ENCODE measurements at places on chromosomes 6 and 20.

DNA sequence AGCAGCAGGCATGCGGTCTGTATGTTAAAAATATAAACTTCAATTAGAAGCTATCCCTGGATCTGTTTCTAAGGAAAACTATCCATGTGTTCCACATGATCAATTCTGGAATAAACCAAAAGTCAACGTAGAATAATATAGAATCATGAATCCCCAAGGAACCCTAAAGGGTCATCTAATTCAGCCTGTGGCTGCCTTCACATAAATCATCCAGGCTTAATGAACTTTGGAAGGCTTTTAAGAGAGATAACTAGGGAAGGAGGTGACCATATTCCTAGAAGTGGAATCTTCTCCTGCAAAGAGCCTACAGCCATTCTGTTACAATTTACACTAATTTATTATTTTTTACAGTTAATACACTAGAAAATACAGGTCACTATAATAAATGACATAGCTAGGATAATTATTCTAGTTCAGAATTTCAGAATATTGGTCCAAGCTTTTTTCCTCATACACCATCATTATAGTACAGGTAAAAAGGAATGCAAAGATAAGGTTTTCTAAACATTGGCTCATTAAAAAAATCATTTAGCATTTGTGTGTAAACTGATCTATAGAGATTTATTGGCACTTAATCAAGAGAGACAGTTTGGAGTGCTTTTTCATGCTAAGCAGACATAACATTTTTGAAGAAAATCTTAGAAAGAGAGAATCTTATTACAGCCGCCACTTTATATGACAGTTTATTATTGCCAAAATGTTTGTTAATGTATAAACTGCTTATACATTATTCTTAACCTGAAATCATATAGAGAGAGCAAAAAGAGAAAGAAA lies 851.2 kb downstream of the PHF3 start:
- no peak for DNase-seq

GRCh38 chr6:150514806-150515380 lies 84.8 kb upstream of the PLEKHG1 start:
- DNase-seq = no peak

- DNase-seq = no peak
Observed at GRCh38 chr20:12289465-12289864, 371.8 kb downstream of the BTBD3 start.

DNA sequence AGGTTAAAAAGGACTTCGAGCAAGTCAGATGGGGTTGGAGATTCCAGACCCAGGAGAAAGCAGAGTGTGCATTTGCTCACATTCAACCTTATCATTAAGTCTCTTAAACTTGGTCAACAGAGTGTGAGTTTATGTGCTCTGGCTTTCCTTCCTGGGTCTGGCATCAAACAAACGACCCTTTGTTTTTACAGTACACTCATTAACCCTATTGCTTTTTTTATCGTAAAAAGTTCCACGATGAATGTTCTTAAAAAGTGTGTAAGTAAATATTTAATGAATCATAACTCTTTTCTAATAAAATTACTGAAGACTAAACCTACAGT lies 2.5 kb downstream of the FYN start:
- DNase-seq = no peak

DNA sequence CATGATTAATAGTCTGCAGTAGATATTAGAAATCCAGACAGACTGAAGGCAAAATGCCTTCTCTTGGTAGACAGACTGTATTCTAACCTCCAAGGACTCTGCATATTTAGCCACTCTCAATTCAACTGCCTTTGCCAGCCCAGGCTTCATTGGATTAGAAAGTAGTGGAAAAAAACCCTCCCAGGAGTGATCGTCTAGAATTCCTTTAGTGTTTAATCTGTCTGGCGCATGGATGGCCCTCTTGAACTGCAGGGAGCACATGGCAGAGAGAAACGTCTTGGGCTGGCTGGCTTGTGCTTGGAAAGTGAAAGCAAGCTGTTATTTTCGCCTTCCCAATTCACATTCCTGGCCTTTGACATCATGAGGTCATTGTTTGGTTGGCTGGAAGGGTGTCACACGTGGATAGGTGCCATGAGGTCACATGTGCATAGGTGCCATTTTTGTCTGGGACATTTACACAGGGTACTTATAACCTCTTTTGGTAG lies 30.9 kb upstream of the NEDD9 start:
- peak; percentile 77 for DNase-seq

GRCh38 chr6:131730264-131730663 lies 19.4 kb upstream of the CTAGE9 start:
- DNase-seq = no peak

- DNase-seq = no peak
Observed at GRCh38 chr6:168252267-168252666, 67.3 kb downstream of the DACT2 start.

GRCh38 chr20:40769677-40770285 lies 80.7 kb upstream of the MAFB start:
- DNase-seq = no peak

GRCh38 chr6:56709650-56710049 lies 67.0 kb upstream of the DST start:
- no peak for DNase-seq

DNA sequence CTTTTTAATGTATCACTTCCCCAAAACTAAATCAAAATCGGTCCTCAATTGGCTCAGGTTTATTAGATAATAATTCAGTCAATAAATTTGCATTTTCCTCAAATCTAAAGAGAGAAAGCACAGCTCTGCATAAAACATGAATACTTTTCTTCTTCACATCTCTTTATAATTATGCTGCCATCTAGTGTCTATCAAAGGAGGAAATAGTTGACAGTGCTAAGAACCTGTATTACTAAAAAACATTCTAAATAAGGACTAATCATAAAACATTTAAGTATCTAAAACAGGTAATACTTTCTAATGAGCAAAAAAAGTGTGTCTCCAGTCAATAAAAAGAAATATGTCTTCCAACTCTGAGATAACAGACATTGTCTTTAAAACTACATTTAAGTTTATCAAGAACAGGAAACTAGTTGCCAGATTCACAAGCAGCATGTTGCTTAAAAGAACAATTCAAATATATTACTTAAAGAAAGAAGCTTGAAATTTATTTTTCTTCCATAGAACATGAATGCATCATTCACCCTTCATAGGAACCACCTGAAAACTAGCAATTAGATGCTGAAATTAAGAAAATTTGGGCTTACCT lies 56.5 kb upstream of the DST start:
- DNase-seq = peak; percentile 28

DNA sequence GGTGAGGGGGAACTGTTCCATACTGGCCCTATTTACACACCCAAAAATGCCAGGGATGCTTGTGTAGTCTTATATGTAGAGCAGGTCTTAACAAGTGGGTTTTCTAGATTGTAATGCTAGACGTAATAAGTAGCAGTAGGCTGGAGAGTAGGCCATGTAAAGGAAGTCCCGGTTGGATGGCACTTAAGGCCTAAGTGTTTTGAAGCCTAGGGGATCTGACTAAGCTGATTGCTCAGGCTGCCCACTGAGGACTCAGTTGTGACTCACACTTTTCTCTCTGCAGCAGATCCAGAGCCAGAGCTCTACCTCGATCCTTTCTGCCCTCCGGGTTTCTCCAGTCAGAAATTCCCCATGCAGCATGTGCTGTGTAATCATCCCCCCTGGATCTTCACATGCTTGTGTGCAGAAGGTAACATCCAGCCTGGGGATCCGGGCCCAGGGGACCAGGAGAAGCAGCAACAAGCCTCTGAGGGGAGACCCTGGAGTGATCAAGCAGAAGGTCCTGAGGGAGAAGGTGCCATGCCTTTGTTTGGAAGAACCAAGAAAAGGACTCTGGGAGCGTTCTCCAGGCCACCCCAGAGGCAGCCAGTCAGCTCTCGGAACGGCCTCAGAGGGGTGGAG lies 26.6 kb downstream of the ZNF133 start:
- peak; percentile 69 for DNase-seq

DNA sequence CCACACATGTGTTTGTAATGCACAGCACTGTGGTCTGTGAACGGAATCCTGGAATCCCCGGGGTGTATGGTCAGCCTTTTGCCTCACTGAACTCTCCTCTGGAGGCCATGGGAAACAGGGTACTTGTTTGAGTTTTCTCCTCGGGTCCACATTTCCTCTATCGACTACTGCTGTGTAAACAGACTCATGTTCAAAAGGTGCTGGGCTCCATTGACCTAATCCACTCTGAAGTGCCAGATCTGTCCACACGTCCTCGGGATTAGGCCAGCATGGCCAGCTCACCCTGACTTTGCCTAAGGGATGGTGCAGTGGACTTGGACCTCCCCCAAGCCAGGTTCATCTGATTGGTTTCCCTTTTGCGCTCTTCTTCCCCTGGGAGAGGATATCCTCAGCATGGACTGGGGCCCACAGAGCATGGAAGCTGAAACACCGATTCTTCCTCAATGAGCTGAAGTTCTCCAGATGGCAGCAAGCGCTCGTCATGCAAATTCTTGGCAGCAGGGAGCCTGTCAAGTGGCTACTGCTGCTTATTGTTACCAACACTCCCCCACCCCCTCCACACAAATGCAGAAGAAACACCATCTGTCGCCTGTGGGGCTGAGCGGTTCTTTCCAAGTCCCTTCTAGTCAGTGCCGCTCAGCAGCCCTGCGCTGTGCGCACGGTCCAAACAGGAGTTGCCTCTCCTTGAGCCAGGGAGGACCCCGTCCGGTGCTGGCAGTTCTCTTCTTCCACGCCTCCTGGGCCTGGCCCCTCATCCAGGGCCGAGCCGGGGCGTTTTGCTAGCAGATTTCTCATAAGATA lies 292.6 kb upstream of the MARCKS start:
- DNase-seq = peak; percentile 84

- no peak for DNase-seq
Observed at GRCh38 chr6:118408863-118409262, 139.2 kb upstream of the PLN start.

DNA sequence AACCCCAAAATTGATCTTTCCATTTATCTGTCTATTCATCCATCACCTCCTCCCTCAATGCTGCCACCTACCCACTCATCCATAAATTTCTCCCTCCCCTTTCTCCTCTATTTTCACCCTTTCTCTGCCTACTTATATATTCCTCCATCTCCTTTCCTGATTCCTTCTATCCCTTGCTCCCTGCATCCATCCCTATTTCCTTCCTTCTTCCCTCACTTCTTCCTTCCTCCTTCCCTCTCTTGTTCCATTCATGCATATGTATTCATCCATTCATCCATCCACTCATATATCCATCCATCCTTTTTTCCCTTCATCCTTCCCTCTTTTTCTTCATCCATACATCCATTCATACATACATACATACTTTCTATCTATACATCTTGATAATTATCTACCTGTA lies 76.3 kb upstream of the GGTLC1 start:
- DNase-seq = no peak

GRCh38 chr6:219641-220198 lies 72.6 kb upstream of the DUSP22 start:
- DNase-seq = no peak

- no peak for DNase-seq
Observed at GRCh38 chr6:29520232-29520631, 32.5 kb upstream of the MAS1L start.

- DNase-seq = no peak
Observed at GRCh38 chr6:13342414-13343019, 14.2 kb upstream of the TBC1D7 start.

GRCh38 chr20:53939572-53940359 lies 130.6 kb downstream of the BCAS1 start:
- peak; percentile 82 for DNase-seq

DNA sequence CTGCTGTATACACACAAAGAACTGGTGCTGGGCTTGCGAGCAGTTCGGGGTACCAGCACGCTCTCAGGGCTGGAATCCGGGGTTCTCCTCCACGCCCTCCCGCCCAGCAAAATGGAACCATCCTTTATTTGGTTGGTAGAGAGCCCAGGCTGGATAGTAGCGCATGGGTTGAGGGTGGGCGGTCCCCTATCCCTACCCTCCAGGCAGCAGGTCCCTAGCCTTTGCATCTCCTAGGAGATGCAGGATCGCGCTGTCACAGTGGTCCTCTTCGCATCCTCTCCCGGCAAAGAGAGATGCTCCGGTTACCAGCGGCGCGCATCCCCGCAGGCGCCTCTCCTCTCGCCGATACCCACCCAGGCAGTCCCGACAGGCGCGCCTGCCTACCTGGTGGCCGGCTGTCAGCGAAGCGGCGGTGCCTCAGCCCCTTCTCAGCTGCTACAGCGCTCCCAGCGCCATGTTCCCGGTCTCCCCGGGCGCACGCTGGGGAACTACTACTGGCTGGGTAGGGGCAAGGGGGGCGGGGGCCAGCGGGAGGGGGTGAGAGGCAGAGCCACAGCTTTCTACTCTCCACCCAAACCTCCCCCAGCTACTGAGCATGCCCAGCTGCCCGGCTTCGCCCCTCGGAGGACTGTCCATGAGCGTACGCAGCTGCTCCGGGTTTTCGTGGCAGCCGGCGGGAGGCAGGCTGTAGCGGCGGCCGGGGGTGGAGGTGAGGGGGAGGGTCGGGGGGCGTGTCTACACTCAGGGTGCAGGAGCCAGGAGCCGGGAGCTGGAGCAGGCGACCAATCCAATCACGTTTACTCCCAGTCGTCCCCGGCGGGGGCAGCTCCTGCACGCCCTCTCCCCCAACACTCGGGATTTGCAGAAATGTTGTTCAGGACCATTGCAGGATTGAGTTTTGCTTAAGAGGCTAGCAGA lies at the start of gene PAK5:
Gene PAK5 (minus strand): TSS at position 699 of the 918 bp plus-strand sequence. CDS start 194,748 bp downstream, outside the sequence.
- DNase-seq = no peak

DNA sequence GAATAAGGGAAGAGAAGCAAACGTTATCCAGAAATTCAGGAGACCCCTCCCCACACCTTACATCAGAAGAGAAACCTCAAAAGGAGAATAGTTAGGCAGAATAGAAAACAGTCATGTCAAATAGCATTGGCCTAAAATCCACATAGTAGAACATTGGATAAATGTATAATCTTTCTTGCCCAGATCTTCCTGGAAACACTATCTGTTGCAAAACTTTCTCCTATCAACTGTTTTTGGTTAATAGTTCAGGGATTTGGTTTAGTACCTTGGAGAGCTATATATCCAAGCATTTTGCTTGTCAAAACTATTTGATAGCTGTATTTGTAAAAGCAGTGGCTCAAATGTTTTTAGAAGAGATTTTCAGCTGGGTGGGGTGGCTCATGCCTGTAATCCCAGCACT lies 74.3 kb upstream of the PHACTR2 start:
- no peak for DNase-seq

GRCh38 chr6:31143148-31143547 lies 4.3 kb upstream of the PSORS1C2 start:
- DNase-seq = peak; percentile 50

All from AG08395 (cell line).